ENCODE measurements at places on chromosomes 5 and 9.
A peak's percentile ranks its signal among the peaks of the same experiment; 100 is the strongest.

DNA sequence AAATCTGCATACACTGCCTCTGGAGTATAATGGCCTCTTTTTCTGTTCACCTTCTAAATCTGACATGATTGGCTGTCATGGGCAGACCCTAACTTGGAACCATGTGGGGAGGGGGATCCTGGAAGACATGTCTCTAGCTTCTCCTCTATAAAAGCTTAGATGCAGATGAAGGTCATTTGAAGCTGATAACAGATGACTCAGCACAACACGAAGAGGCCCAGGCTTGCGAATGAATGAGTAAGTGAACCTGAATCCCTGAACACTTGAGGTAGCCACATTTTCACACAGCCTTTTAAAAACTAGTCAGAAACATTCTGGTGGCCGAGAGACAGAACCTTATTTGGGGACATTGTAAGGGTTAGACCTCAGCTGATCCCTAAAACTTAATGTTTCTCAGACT, 282.6 kb downstream of the ELAVL2 start:
- no peak for DNase-seq

DNA sequence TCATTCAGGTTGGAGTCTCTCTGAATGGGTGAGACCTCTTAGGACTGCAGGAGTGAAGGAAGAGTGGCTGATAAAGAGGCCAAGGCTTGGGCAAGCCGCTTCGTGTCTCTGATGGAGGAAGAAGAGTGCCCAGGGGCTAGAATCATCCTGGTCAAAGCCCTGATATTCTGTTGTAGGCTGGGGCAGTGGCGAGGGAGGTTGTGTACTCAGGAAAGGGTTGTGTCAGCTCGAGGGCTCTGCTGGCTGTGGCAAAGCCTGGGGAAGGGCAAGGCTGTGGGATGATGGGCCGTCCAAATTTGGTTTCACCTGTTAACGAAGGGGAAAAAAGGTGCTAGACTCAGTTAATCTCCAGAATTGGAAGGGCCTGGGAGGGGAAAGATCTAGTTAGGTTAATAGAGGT, 2.4 kb upstream of the TRMT10B start:
- no peak for DNase-seq

DNA sequence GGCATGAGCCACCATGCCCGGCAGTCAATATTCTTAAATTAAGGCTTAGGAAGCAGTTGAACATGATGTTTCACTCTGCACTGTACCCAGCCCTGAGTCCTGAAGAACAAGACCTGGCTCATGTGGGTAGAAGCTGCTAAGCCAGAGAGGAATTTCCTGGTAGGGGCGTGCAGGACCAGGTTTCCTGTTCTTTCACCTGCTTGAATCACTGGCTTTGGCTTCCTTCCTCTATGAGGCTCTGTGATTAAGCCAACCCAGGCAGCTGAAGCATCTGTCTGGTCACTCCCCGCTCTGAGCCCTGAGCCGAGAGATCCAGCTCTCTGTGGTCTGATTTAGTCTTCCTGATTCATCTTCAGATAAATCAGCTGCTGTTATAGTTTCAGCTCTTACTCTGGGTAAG, 29.1 kb downstream of the CFAP77 start:
- DNase-seq, result no peak

- peak; percentile 67 for DNase-seq
These were observed 87.8 kb upstream of the HSPA9 start for GRCh38 chr5:138663009-138663408.

GRCh38 chr9:20805766-20806165, 121.7 kb downstream of the FOCAD start:
- DNase-seq, result no peak

Measured in central memory CD4-positive, alpha-beta T cell (primary cell).